ENCODE measurements at places on chromosomes 13 and 19.
A peak's percentile ranks its signal among the peaks of the same experiment; 100 is the strongest.

DNA sequence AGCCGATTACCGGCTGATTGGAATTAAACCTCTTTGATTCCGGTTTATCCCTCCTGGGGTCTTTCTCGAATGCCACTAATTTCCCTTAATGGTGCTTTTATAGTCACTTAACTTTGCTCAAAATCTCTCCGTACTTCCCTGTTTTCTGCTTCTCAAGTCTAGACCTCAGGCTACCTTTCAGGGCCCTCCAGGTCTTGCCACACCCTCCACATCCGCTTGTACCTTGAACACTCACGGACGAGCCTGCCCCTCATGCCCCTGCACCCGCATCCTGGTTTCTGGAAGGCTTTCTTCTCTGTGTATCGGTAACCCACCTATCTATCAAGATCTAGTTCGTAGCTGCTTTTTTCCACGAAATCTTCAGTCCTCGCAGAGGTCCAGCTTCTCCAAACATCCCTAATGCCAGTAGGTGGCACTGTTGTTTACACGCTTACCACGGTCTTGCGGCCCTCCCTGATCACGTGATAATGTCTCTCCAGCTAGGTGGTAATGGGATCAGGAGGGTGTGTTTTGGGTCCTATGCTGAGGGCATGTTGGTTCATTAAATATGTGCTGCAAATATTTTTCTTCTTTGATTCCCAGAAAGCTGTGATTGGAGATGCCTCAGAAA lies 13.8 kb downstream of the ATP12A start:
- DNase-seq, result peak; percentile 36

DNA sequence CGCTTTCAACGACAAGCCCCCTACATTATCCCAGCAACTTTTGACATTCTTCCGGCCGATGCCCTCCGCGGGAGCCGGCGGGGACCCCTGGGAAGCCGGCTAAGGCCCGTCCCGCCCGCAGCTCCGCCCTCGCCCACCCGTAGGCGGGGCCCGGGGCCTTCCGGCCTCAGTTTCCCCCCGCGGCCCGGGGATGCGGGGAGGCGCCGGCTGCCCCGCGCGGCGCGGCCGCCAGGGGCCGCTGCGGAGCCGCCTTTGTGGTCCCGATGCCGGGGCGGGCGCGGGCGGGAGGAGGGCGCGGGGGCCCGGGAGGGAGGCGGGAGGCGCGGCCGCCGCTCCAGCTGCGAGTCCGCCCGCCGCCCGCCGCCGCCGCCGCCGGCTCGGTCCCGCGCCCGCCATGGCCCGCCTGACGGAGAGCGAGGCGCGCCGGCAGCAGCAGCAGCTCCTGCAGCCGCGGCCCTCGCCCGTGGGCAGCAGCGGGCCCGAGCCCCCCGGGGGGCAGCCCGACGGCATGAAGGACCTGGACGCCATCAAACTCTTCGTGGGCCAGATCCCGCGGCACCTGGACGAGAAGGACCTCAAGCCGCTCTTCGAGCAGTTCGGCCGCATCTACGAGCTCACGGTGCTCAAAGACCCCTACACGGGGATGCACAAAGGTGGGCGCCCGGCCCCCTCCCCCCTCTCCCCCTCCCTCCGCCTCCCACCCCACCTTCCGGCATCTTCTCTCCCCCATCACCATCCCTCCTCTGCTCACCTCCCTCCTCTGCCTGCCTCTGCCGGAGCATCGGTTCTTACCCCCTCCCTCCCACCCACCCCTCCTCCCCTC lies at the start of gene CELF5:
Gene CELF5 (plus strand): TSS at position 316 of the 823 bp plus-strand sequence. CDS start 79 bp downstream, at position 395.
- DNase-seq, result peak; percentile 40

DNA sequence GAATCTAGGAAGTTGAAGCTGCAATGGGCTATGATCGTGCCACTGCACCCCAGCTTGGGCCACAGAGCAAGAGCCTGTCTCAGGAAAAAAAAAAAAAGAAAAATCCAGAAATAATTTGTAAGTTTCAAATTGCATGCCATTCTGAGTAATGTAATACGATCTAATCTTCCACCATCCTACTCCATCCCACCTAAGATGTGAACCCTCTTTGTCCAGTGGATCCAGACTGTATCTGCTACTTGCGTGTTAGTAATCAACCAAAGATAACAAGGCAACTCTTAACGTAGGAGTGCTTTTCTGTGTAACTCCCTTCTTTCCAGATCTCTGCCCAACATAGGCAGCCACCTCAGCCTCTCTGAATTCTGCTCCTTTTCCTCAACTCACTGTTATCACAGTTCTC lies 24.3 kb downstream of the RFC3 start:
- no peak for DNase-seq

DNA sequence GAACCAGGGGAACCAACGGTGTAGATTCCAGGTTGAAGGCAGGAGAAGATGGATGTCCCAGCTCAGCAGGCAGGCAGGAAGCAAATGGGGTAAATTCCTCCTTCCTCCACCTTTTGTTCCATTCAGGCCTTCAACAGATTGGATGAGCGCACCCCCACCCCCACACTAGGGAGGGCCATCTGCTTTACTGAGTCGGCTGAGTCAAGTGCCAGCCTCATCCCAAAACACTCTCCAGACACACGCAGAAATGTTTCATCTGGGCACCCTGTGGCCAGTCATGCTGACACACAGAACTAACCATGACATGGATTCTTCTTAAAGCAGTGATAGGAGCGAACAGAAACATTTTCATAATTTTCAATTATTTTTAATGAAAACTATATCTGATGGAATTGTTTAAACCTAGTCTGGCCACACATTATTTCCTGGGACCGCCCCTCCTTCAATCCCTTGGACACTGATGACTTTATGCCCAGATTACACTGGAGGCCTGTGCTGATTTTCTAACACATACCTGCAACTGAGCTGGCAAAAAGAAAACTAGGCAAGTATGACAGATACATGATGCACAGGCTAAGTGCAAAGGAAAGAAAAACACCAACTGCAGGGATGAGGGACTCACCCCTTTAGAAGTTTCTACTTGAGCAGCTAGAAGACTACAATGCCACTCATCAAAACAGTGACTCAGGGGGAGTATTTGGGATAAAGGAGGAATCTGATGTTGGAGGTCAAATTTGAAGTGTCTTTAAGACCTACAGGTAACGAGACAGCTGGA lies 154.2 kb downstream of the TNFRSF19 start:
- no peak for DNase-seq

DNA sequence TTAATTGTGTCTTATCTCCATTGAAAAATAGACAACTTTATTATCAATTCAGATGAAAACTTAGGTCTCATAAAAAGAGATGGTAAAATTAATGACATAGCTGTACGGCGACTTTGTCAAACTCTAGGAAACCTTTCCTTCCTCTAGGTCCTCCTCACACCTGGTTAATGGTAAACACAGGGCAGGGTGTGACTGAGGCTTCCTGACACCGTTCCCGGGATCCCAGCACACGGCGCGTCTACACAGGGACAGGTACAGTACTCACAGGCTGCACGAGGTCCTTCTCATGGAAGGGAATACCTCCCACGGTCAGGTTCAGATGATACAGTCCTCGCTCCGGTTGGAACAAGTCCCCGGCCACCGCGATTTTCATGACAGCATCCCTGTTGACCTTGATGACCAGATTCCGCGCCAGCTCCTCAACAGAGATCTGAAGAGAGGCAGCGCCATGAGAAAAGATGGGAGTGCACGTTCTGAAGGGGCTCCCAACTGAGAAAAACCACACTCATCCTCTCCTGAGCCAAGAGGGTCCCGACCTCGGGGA lies 35.5 kb downstream of the GAS6 start:
- no peak for DNase-seq

DNA sequence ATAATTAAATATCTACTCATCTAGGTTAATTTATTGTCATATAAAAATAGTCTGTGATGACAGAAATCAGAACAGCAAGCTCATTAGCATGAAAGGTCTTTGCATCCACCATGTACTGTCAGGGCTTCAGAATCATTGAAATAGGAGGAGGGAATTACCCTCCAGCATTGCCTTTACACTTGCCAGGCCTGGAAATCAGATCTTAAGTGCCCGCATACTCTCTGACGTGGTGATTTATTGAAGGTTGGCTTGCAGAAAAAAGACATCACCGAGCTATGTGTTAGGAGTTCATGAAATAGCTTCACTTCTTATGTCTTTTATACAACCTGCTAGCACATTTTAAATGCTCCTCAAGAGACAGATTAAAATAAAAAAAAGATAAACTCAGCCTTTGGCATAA lies 661.7 kb upstream of the SLITRK1 start:
- no peak for DNase-seq

- peak; percentile 48 for DNase-seq
Measured at GRCh38 chr19:29858000-29858596, 46.3 kb downstream of the CCNE1 start.

DNA sequence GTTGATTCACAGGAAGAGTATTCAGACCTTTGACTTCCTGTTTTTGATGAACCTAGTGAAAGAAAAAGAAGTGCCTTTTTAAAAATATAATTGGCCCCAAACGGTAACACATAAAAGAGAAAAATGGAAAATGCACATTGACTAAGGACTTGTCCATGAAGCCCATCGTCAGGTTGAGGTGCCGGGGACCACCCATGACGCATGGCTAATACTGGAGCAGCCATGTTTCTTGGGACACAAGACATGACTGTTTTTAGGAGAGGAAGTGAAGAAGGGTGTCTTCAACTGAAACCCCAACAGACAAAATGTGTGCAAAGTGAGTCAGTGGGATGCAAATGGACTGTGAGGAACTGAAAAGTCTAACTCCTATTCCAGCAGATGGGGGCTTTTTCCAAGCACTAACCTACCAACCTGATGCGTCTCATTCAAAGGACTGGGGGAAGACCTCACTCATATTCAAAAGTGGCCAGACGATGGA lies 459.4 kb downstream of the FOXO1 start:
- no peak for DNase-seq

DNA sequence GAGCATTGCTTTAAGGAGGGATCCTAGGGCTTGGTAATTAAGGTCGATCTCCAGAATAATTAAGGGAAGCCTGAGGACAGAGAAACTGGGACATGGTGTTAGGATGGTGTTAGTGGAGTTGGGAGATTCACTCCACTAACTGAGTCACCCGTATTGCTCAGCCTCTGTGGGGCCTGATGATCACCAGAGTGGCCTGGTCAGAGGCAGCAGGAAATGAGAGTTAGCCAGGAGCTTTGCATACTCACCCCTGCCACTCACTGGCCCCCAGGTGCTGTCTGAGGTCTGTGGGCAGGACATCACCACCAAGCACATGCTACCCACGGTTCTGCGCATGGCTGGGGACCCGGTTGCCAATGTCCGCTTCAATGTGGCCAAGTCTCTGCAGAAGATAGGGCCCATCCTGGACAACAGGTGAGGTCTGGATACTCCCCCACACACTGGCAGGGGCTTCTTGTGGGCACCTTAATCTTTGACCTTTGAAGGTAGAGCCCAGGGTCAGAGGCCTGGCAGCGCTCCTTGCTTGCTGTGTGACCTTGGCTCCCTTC lies 32.1 kb downstream of the PPP2R1A start:
- no peak for DNase-seq

- DNase-seq, result no peak
Measured at GRCh38 chr13:91112201-91112923, 235.1 kb upstream of the MIR17HG start.

- no peak for DNase-seq
Measured at GRCh38 chr19:31055454-31055853, 293.8 kb downstream of the TSHZ3 start.

DNA sequence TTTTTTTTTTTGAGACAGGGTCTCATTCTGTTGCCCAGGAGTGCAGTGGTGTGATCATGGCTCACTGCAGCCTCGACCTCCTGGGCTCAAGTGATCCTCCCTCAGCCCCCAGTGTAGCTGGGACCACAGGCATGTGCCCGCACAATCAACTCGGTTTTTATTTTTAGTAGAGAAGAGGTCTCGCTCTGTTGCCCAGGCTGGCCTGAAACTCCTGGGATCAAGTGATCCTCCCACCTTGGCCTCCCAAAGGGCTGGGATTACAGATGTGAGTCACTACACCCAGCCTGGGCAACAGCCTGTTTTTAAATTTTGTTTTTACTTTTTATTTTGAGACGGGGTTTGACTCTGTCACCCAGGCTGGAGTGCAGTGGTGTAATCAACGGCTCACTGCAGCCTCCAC lies 2.3 kb upstream of the KDM4B start:
- no peak for DNase-seq

DNA sequence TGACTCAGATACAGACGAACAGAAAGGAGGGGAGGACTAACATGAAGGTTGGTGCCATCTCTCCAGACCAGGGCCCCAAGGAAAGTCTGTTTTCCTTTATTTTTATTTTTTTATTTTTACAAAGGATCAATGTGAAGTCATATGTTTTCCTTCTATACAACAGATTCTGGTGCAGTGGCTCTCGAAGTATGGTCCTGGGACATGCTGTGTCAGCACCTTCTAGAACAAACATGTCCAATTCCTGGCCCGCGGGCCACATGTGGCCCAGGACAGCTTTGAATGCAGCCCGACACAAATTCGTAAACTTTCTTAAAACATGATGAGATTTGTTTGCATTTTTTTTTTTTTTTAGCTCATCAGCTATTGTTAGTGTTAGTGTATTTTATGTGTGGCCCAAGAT lies 174.7 kb downstream of the FLT1 start:
- no peak for DNase-seq

DNA sequence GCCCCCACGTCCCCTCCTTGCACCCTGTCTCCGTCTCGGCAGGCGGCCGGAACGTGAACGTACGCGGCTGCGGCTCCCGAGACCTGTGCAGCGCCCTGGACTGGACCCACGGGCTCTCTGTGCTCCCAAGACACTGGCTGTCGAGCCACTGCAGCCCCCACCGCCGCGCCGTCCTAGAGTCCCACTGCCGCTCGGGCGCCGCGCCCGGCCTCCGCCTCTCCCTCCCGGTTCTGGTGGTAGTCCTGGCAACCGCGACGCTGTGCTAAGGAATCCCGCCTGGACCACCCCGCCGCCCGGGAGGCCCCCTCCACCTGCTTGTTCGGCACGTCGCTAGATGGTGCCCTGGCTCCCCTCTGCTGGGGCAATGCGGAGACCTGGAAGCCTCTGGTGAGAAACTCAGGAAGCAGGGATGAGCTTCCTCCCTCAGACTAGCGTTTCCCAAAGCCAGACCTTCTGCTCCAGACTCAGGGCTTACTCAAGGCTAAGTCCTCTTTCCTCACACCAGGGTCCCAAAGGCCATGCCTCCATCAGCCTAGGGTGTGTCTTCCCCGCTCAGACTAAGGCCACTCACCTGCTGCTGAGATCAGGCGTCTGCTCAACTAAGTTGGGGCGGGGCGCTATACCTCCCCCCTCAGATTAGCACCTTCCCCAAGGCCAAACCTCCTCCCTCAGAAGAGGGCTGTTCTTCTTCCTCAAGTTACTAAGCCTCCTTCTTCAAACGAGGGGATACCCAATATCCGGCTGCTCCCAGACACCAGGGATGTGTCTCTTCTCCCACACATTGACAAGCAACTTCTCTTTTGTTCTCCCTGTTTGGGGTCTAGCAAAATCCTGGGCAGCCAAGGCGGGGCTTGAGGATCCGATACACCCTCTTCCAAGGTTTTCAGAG lies 16.1 kb upstream of the IRGC start:
- no peak for DNase-seq

- no peak for DNase-seq
Measured at GRCh38 chr13:31395090-31395489, 195.3 kb downstream of the B3GLCT start.

- no peak for DNase-seq
Measured at GRCh38 chr13:53075356-53076041, 46.9 kb downstream of the OLFM4 start.
